ENCODE measurements at places on chromosomes 7 and 10. TPM values are rescaled to one million over a fixed set of nuclear protein-coding genes. Genes with fewer than 3 reads are reported as not detected.

The SFMBT2 gene
- total RNA-seq = 1.3 TPM

The CADPS2 gene
- 2.4 TPM for total RNA-seq

The TRIM73 gene
- total RNA-seq = 0.92 TPM

The CPXM2 gene
- 3.3 TPM for total RNA-seq

The CFAP46 gene
- 0.64 TPM for total RNA-seq

The FKBP9 gene
- 62.9 TPM for total RNA-seq

The ZCWPW1 gene
- 1.4 TPM for total RNA-seq

The NPC1L1 gene
- total RNA-seq = not detected

The PDE6C gene
- not detected for total RNA-seq

The STRIP2 gene
- 3.4 TPM for total RNA-seq

The GHRHR gene
- not detected for total RNA-seq

The NRP1 gene
- 8.8 TPM for total RNA-seq

The ITGA8 gene
- total RNA-seq = 2.1 TPM

Measured in esophagus mucosa (tissue), 1 donor.